ENCODE measurements at places on chromosomes 16 and 17. TPM values are rescaled to one million over a fixed set of nuclear protein-coding genes. Genes with fewer than 3 reads are reported as not detected.

- H3K4me1 ChIP-seq, result peaks cover 12% of the 10 kb centered on the region
- peaks cover 15% of the 10 kb centered on the region for H3K36me3 ChIP-seq
- no peak for DNase-seq
- no peak overlapping the region for H3K4me3 ChIP-seq
These were observed 2.2 kb upstream of the FOXK2 start for GRCh38 chr17:82517230-82517865.

DNA sequence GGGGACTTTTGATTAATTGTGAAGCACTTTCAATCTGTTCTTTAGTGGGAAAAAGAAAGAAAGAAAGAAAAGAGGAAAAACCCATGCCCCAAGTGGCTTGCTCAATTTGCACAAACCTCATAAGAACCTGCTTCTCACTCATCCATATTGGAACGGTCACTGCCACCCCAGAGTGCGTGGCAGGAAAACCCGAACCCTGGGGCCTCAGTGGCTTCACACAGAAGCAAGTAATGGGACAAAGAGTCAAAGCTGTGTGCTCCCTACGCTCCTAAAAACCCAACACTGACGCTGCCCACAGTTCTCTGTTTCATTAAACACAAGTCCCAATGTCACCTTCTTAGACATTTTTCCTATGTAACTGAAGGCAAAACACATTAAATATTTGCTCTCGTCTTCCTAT is 1.2 kb downstream of the SLC6A4 start:
- peaks cover 36% of the 10 kb centered on the region for H3K27me3 ChIP-seq
- no peak for DNase-seq
- no peak overlapping the region for H3K4me3 ChIP-seq
- no peaks in the 10 kb centered on the region for H3K36me3 ChIP-seq
- H3K27ac ChIP-seq, result no peak overlapping the region

The FNDC8 gene
- not detected for total RNA-seq

GRCh38 chr17:71392715-71393567 is 727.9 kb upstream of the SOX9 start:
- peak; percentile 49 for DNase-seq
- H3K36me3 ChIP-seq, result peaks cover 6% of the 10 kb centered on the region
- peaks cover 13% of the 10 kb centered on the region for H3K4me1 ChIP-seq
- no peak overlapping the region for H3K4me3 ChIP-seq

GRCh38 chr17:4641297-4642195 is at the start of gene ALOX15:
Gene ALOX15 (minus strand): TSS chr17:4641678. CDS start chr17:4641651, 27 bp downstream.
- DNase-seq, result no peak
- no peaks in the 10 kb centered on the region for H3K36me3 ChIP-seq
- no peak within 1 kb of the TSS for H3K27ac ChIP-seq

GRCh38 chr17:76700617-76701470 is 9.9 kb downstream of the MXRA7 start:
- H3K4me3 ChIP-seq, result peak overlapping the region; percentile 76
- H3K4me1 ChIP-seq, result peaks cover 54% of the 10 kb centered on the region
- peaks cover 4% of the 10 kb centered on the region for H3K27me3 ChIP-seq
